Endodermal cell (in vitro differentiated cells): ENCODE measurements at places on chromosomes 5 and 9.

GRCh38 chr5:179141867-179142266 is 81.7 kb downstream of the ZNF354C start:
- no peak for DNase-seq

DNA sequence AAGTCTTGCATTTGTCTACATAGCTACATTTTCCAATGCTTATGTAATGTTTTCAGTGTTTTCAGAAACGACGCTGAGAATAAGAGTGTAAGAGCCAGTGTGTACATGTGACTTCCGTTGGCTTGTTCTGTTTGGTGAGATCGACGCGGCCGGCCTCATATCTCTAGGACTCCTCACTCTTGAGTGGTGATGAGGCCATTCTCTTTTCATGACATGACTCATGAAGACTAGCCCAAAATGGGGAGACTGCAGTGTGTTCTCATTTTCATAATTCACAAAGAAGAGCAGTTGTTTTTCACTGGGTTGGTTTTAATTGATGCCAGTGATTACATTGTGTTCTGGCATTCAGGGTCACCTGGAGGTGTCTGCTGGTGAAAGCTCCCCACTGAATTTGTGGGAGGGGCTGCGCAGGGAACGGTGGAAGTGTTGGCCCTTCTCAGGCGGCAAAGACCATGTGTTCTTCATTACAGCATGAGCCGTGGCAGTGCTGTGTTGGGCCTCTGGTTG is 131.5 kb upstream of the OTULINL start:
- no peak for DNase-seq

DNA sequence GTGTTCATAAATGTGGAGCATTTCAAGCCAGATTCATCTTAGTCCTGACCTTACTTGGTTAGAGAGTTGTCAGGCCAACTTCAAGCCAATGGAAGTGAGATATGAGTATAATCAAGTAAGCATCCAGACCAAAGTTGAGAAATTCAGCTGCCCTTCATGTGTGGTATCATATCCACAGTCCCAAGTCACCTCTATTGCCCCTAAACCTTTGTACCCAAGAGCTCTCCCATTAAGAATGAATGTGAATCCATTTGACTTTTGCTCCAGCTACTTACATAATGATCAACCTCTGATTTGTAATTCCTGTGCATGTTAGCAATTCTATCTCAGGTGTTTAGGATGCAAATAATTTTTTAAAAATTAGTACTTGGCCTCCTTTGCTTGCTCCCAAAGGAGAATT is 342.7 kb downstream of the ADGRV1 start:
- no peak for DNase-seq

- no peak for DNase-seq
These were observed 23.4 kb downstream of the LIX1 start for GRCh38 chr5:97119007-97119390.

GRCh38 chr9:4111233-4112008 is 188.4 kb downstream of the GLIS3 start:
- no peak for DNase-seq

GRCh38 chr5:1167361-1167727 is 34.1 kb upstream of the SLC6A19 start:
- DNase-seq = no peak

- DNase-seq = peak; percentile 33
These were observed 13.9 kb upstream of the KIF12 start for GRCh38 chr9:114112778-114113584.

- DNase-seq = no peak
These were observed 265.1 kb upstream of the FBXL7 start for GRCh38 chr5:15234911-15235310.

DNA sequence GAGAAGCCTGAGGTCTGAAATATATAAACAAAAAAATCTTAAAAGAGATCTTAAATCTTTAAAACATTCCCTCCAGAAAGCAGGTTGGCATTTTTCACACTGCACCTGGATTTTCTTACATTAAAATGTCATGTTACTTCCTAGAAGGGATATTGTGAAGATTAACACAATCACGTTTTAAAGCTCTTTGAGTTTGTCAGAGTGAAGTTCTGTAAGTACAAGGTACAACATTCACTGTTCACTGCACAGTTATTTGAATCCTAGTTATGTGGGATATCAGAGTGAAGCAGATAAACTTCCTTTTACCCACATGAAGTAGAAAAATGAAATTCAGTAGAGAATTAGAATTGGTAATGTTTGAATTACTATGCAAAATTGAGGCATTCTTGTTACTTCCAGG is 353.6 kb upstream of the RGMB start:
- DNase-seq = no peak

DNA sequence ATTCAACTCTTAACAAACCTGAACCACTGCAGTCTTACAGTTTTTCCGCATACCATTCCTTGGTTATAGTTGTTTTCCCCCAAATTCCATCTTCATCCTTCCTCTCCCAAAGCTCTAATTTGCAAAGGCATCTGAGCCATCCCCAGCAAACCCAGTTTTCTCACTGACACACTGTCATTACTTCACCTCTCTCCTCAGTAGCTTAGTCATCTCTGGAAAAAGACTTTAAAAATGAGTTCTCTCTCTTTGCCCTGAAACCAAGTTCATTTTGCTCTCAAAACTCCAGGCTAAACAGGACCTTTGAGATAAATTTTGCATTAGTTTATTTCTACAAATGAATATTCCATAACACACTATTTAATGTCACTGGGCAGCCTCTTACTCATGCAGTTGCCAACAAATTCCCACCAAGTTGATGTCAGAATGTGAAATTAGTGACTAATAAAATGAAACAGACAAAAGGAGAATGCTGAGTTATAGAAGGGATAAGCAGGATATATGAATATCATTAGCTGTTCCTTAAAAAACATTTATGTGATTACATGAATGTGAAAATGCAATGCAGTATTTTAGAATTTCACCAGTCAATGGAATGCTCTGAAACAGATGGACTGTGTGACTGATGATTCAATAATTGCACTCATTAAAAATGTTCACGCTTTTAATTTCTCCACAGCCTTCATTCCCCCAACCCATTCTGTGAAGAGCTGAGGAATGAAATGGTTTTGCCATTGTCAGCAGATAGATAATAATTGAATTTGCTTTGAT is 107.4 kb upstream of the DMAC1 start:
- no peak for DNase-seq

DNA sequence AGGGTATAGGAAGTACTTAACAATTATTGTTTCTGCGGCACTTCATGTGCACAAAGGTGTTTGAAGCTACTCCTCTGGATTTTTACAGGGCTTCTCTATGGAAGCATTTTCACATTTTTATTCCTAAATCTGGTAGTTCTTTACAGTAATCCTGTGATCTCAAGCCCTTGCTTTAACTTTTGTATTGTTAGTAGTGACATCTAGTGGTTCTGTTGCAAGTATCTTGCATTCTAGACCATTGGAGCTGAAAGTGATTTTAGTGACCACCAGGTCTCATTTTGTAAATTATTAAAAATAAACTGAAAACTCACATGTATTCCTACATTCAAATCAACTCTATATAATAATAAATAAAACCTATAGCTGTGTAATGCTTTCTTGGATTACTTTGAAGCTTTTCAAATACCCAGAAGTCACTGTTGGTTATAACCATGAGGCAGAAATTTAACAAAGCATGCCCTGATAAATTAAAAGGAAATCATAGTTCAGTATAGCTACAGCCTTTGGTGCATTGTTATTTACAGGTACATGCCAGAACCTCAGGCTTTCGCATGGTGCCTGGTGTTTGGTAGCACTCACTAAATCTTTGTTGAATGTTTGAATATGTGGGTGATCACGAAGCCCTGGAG is 18.9 kb downstream of the RPS23 start:
- no peak for DNase-seq

DNA sequence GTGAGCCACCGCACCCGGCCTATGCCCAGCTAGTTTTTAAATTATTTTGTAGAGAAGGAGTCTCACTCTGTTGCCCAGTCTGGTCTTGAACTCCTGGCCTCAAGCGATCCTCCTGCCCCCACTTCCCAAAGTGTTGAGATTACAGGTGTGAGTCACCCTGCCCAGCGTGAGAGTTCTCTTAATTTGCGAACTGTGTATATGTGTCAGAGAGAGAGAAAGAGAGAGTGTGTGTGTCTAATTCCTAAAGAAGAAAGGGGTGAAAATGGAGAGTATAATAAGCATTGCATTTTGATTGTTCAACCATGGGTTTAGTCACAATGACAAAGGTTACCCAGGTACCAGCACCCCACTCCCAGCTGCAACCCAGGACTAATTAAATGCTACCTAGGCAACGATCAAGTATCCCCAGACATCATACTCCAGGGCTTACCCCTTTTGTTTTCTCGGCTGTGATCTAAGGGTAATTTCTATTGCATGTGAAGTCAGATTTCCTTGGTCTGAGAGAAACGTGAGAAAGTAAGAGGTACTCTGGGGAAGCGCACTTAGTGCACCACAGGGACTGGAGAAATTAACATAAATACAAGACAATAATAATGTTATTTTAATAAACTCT is 16.6 kb downstream of the MAP1B start:
- no peak for DNase-seq

DNA sequence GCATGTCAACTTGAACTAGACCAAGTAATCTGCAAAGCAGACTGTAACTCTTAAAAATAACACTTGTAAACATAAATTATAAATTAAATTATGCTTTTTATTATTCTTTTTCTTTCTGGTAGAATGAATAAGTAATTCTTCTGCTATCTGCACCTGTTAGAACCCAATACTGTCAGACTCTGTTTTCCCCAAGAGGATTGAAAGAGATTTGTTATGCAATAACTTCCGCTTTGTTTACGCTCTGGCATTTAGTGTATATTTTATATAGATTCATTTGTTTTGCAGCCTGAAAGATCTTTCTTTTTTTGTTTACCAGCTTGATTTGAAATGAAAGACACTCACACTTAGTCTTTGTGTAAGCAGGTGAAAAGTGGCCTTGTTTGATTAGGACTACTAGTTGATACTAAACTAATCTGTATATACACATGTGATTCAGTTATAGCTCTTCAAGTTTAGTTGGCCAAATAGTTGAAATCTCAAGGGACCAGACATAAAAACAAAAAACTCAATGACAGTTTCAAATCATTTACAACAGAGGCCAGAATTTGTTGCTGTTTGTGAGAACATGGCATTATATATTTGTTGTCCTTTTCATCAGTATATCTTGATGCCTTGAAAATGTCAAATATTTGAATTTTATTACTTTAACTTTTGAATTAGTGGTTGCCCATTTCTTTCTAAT is 155.8 kb downstream of the PBX3 start:
- no peak for DNase-seq

DNA sequence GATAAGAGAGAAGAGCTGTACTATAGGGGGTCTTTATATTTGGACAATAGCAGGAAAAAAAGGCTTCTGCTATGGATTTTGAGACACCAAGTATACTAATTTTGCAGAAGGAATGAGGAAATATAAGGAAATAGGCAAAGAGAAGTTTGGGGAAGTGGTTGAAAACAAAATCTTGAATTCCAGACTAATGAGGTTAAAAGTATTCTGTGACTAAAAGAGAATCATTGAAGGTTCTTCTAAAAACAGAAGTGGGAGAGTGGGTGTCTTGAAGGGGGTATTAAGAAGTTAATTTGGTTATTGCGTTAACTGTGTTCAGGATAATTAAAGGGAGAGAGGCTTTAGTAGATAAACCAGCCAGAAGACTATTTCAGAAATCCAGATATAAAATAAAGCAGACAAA is 148.7 kb downstream of the RFK start:
- no peak for DNase-seq
